ENCODE measurements at places on chromosomes 6 and 20.

DNA sequence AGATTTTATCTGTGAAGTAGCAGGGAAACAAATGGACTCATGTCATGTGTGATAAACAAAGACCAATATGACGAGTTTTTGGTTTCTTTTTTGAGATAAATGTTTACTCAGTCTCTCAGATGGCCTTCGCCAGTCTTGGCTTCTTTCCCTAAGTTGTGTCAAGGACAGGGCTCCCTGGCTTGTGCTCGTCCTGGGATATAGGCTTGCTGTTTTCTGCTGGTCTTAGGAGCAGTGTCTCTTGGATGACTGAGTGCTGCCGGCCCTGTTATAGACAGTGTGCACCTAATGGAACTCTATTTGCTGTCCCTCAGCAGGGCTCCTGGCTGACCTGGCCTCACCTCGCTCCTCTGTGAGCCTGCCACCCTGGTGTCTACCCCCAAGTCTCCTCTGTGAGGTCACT, 324.1 kb upstream of the SYNCRIP start:
- DNase-seq: no peak

- no peak for DNase-seq
Measured at GRCh38 chr6:50369996-50370395, 320.3 kb upstream of the DEFB112 start.

DNA sequence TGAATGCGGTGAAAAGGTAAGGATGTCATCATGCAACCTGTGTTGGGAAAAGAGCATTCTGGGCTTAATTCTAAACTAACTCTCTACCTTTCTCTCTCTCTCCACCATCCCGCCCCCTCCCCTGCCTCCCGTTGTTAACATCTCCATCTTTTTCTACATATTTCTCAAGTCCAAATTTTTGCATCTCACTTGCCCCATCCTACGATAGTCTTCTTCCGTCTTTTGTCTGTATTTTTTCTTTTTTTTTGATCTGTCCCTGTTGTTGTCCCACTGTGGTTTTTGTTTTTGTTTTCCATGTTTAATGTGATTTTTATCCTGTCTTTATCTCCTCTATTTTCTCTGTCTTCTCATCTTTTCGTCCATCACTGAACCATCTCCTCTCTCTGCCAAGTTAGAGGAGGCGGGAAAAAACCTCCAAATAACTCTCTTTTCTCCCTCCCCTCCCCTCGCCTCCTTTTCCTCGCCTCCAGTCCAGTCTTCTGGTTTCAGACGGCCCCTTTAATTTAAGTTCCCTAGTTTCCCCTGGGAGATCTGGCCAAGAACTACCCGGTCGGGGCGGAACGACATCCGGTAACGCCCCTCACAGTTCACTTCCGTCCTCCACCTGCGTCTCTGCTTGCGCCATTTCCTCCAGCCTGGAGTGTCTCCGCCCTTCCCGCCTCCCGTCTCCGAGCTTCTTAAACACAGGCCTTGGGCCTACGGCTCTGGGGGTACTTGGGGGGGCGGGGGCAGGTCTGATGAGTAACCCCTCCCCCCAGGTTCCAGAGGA, at the start of gene NFKBIL1:
TSS of gene NFKBIL1 (plus strand) at position 651 of the 769 bp plus-strand sequence. CDS start at position 738, 87 bp downstream.
- DNase-seq: peak; percentile 65

- DNase-seq: no peak
Measured at GRCh38 chr6:100305209-100305869, 159.4 kb downstream of the SIM1 start.

GRCh38 chr6:137218917-137219663, at the start of gene IFNGR1:
Gene IFNGR1 (minus strand): TSS chr6:137219385. CDS start chr6:137219327, 58 bp downstream.
- peak; percentile 90 for DNase-seq

DNA sequence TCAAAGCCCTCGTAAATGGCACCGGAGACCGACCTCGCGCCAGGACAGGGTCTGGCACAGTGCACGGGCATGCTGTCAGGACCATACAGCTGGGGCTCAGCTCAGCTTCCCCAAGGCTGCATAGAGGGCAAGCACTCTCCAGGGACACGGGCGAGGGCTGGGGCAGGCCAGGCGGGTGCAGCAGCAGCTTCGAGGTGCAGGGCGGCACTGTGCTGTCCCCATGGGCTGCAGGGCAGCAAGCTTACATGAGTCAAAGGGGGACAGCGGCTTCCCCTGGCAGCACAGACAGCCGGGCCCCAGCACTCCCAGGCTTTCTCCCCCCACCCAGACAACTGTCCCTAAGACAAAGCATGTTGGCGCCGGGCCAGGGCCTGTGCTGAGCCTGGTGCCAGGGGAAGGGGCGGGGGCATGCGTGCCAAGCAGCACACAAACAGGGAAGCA, 25.7 kb downstream of the PSMG4 start:
- DNase-seq: no peak

GRCh38 chr20:15842872-15843271, 730.4 kb downstream of the KIF16B start:
- DNase-seq: no peak

- no peak for DNase-seq
Measured at GRCh38 chr20:21548390-21549035, 34.6 kb upstream of the NKX2-2 start.

- peak; percentile 21 for DNase-seq
Measured at GRCh38 chr6:127464881-127465459, 5.8 kb upstream of the KIAA0408 start.

GRCh38 chr6:143336446-143337152, 113.9 kb downstream of the ADAT2 start:
- DNase-seq: no peak

- no peak for DNase-seq
Measured at GRCh38 chr6:1841136-1841535, 231.4 kb downstream of the FOXC1 start.

GRCh38 chr6:134123666-134124208, 71.3 kb upstream of the SLC2A12 start:
- DNase-seq: no peak

GRCh38 chr6:133595111-133595761, 293.7 kb upstream of the TCF21 start:
- DNase-seq: no peak
